ENCODE measurements at places on chromosomes 6 and 20. TPM values are rescaled to one million over a fixed set of nuclear protein-coding genes. Genes with fewer than 3 reads are reported as not detected.

DNA sequence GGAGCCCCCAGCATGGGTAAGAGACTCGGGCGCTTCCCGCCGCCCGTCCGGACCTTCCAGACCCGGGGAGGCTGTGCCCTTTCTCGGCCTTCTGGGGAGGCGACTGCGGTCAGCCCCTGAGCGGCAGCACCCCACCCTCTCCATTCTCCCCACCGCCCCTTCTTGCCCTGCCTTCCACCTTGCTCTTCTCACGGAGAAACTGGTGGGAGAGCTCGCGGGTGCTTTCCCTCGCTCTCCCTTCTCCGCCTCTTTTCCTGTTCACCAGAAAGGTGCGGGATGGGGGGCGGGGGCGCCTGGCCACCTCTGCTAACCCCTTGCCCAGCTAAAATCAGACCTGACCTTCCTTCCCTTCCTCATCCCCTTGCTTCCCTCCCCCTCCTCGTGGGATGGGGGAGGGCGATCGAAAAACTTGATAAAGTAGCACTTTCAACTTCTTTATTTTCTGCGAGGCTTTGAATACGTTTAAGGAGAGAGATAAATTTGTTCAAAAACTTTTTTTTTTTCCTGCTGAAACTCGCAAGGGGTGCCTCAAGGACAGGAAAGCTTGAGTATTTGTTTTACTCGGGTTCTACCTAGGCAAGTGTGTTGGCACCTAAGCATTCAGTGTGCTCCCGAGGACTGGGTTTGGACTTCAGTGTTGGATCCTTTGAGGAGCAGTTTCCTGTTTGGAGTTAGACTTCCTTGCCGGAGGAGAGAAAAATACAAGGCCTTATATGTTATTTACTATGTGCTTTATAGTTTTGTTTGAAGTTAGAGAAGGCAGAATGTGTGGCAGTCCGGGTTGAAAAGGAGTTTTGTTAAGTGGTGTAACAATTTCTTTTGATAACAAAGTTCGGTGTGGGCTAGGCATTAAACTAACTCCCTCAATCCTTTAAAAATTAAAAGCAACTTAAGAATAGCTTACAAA lies 897 bp downstream of the CD2AP start:
- DNase-seq, result peak; percentile 43

DNA sequence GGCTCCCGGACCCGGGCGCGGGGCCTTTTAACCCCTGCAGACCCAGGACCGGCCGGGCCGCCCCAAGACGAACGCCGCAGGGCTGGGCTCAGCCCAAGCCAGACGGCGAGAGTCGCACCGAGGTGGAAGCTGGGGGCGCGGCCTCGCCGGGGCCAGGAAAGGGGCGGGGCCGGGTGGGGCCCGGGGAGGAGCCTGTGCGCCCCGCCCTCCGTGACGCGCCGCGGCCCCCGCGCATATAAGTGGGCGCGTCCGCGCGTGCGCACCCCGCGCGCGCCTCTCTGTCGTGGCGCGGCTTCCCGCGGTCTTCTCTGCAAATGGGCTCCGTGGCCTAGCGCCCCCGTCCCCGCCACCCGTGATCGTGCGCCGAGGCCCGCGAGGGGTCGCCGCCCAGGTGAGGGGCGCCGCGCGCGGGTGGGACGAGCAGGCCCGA lies at the start of gene PPDPF:
TSS of gene PPDPF (plus strand) at position 262 of the 430 bp plus-strand sequence. CDS start 544 bp downstream, outside the sequence.
- DNase-seq, result peak; percentile 95

DNA sequence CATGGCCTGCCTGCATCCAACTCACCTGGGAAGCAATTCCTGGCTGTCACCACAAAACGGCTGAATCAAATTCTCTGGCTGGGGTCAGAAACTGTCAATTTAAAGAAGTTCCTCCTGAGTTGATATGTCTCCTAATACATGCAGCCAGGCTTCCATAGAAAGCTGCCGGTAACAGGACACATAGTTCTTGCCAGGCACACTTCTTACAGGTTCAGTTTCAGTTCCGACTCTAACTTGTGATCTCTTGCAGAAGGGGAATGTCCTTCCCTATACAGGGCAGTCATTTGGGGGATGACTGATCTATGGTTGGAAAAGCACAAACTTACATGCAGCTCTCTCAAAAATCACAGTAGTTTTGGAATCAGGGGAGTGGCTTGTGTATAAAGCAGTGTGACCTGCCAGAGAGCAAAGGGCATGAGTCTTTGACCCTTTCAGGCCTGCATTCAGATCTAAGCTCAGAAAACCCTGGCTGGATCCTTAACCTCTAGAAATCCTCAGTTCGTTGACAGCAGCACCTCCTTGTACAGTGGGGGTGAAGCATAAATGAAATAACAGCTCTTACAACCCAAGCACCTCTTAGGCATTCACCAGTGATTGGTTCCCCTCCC lies 195.6 kb downstream of the SCP2D1 start:
- DNase-seq, result no peak

DNA sequence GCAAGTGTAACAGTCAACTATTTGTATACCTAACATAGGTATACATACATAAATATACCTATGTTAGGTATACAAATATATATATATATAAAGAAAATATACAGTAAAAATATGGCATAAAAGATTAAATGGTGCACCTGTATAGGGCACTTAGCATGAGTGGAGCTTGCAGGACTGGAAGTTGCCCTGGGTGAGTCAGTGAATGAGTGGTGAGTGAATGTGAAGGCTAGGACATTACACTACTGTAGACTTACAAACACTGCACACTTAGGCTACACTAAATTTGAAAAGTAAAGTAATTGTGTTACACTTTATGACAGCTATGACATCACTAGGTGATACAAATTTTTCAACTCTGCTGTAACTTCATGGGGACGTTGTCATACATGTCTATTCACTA lies 65.6 kb downstream of the CDC5L start:
- no peak for DNase-seq

GRCh38 chr6:41702771-41703494 lies 32.5 kb downstream of the TFEB start:
- DNase-seq, result no peak

GRCh38 chr6:47348316-47348863 lies 38.7 kb upstream of the TNFRSF21 start:
- DNase-seq, result no peak

DNA sequence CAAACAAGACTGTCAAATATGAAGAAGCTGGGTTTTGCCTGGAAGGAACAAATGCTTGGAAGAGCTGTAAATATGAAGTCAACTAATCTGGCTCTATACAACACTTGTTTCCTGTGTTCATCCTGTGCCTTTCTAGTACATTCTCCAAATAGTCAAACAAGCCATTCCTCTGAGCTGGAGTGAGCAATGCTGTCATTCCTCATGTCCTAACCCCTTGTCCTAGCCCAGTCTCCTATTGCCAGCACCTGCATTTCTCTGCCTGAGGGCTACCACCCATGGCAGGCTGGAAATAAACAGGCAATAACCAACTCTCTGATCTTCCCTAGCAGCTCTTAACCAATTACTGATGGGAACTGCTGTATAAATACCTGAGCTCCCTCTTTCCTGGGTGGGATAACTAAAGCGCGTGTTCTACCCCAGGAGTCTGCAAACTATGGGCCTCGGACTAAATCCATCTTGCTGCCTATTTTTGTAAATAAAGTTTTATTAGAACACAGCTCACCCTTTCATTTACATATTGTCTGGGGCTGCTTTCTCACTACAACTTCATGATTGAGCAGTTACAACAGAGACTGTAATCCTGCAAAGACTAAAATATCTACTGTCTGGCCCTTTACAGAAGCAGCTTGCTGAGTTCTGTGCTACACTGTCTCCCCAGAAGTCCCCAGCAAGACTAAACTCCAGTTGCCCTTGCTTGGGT lies 13.4 kb downstream of the RIMS4 start:
- DNase-seq, result no peak

GRCh38 chr6:150144294-150144868 lies 1.5 kb downstream of the PPP1R14C start:
- no peak for DNase-seq

- DNase-seq, result no peak
These were observed 1.1 kb downstream of the ORC3 start for GRCh38 chr6:87590990-87591389.

DNA sequence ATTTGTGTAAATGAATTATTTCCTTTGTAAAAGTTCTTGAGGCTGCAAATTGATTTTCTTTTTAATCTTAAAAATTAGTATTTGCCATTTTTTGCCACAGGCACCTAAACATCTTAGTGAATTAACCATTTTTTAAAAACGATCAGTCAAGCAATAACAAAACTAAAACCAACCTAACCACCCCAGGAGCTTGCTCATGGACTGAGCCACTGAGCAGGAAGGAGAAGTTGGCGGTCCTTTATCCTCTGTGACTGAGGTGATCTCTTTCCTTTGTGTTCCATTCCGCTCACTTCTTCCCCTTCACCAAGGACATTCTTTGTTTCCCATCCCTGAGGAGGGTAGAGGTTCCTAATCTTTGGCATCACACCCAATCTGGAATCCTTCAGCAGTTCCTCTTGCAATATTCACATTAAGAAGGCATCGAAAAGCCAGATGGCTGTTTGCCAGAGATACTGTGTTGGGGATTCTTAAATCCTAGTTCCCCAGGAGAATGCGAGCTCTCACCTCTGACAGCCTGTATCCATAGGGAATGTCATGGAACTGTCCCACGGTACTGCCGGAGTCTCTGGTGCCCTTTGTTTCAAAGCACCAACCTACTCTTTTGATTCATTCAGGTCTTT lies 30.5 kb downstream of the RPRD1B start:
- DNase-seq, result no peak

GRCh38 chr6:150531957-150532356 lies 67.7 kb upstream of the PLEKHG1 start:
- DNase-seq, result no peak

- DNase-seq, result peak; percentile 92
These were observed 77.6 kb downstream of the SAMD5 start for GRCh38 chr6:147586044-147586443.

DNA sequence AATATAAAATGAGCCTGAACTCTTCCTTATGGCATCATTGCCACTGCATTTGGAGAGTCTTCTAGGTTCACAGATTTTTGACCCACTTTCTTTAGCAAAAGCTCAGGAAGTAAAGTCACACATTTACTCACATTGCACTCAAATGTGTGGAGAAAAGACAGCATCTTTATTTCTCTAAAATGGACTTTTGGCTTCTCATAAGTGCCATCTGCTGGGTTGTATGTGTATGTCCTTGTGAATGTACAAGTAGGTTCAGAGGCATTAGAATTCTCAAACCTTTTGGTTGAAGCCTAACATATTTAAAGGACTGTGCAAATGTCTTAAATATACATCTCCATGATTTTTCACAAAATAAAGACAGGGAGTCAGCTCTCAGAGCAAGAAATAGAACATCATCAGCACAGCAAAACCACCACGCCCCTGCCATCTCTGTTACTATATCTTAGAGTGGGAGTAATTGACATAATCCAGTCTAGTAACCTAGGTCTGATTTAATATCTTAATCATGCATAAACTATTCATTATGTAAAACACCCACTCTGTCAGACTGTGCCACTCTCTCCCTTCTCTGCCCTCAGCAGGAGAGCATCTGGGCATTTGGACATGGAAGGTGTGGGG lies 42.2 kb upstream of the SPTLC3 start:
- peak; percentile 47 for DNase-seq

LRRN4 gene
- total RNA-seq, result not detected

PAK5 gene
- 0.10 TPM for total RNA-seq

C6orf120 gene
- total RNA-seq, result 32.8 TPM

LTB gene
- total RNA-seq, result 1.7 TPM

CCN6 gene
- total RNA-seq, result not detected

TXNDC5 gene
- 156 TPM for total RNA-seq

ITCH gene
- total RNA-seq, result 76.5 TPM

DEFB132 gene
- total RNA-seq, result not detected

RNF8 gene
- total RNA-seq, result 20.7 TPM

SEL1L2 gene
- not detected for total RNA-seq

BMP7 gene
- total RNA-seq, result 16.0 TPM

RUNX2 gene
- total RNA-seq, result 1.7 TPM

FERMT1 gene
- total RNA-seq, result 5.5 TPM
